ENCODE measurements at places on chromosomes 12 and 14.

- DNase-seq = no peak
These were observed 156.6 kb downstream of the RPAP3 start for GRCh38 chr12:47549258-47549657.

GRCh38 chr12:449203-449602 is 10.5 kb upstream of the B4GALNT3 start:
- DNase-seq = no peak

DNA sequence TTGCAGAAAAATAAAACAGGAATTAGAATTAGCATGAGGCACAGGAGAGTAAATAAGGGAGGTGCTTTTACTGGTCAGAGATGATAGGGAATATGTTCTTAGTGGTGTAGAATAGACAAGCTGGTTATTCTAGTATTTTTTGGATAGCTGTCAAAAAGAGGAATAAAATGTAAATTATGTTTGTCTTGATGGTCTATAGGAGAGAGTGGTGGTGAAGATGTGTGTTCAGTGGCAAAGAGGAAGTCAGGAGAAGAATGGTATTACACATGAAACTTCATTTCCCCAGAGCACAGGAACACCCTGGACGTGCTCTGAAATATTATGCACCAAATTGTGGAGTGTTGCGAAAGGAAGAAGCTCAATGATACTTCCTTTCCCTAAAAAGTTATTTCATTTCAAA is 27.8 kb downstream of the MUCL1 start:
- DNase-seq = no peak

- peak; percentile 86 for DNase-seq
These were observed 2.3 kb upstream of the HSPB8 start for GRCh38 chr12:119176267-119177055.

- no peak for DNase-seq
These were observed 10.2 kb downstream of the PZP start for GRCh38 chr12:9198012-9198411.

DNA sequence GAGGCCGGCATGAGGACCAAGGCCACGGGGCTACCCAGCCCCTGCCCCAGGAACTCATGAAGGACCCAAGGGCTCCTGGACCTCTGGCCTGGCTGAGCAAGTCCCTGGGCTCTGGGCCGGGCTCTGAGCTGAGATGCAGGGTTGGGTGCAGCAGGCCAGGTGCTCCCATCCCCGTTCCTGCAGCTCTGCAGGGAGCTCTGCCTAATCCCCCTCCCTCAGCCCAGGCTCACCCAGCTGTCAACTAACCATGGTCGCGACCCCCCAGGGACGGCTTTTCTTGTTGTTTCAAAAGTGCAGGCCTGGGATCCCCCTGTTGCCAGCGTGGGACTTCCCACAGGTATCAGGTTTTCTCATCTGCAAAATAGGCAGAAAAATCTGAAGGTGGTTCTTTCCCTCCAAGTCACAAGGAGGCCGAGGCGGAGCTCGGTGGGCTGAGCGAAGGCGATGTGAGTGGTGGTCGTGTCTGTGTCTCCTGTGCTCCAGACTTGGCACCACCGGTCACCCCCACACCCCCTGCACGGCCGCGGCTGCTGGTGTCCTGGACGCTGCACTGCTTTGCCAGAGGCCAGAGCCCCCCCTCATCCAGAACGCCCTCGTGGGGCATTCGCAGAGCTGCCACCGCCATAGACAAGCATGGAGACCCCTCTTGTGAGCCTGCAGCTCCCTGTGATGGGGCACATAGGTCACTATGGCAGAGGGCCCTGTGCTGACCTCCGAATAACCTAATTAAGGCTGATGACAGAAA is 22.5 kb upstream of the GALNT9 start:
- DNase-seq = no peak

DNA sequence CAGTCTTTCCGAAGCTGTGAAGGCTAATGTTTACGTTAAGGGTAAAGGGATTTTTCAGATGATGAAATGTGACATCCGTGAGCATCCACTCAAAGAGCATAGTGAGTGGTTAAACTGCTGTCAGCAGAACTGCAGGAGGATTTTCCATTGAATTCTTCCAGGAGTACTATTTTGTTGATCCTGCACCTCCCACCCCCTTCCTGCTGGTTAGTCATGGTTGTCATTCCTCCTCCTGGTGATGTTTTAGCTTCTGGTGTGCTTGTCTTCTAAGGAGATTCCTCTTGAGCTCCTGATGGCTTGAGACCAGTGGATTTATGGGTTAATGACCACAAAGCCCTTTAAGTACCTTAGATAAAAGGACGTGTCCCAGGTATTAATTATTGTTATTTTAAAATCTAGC is 2.4 kb upstream of the GPRC5D start:
- DNase-seq = no peak

GRCh38 chr12:64332296-64332695 is 58.3 kb downstream of the C12orf56 start:
- no peak for DNase-seq

- DNase-seq = no peak
These were observed 29.1 kb downstream of the GABARAPL1 start for GRCh38 chr12:10241727-10242126.

DNA sequence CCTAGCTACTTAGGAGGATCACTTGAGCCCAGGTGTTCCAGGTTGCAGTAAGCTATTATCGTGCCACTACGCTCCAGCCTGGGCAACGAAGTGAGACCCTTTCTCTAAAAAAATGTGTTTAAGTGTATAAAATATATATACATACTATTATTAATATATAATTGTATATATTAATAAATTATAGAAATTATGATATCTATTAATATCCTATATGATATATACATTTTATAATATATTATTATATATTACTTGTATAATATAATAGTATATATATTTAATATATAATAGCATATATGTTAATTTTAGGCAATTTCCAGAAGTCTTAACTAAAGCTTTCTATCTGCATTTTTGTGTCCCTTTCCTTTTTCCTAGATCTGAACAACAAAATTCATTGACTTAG is 12.3 kb downstream of the ALDH1L2 start:
- no peak for DNase-seq
